Right atrium auricular region (tissue), 2 donors: ENCODE measurements at places on chromosomes 6 and 20. TPM values are rescaled to one million over a fixed set of nuclear protein-coding genes. Genes with fewer than 3 reads are reported as not detected.
A peak's percentile ranks its signal among the peaks of the same experiment; 100 is the strongest.

ANKRD60 gene
- total RNA-seq: not detected

TRIM38 gene
- total RNA-seq: 2.5 TPM

RRAGD gene
- total RNA-seq: 98.0 TPM

KIFC1 gene
- total RNA-seq: 1.6 TPM

SNTA1 gene
- total RNA-seq: 295 TPM

CFAP61 gene
- total RNA-seq: 1.9 TPM

PNRC1 gene
- total RNA-seq: 180 TPM

DNA sequence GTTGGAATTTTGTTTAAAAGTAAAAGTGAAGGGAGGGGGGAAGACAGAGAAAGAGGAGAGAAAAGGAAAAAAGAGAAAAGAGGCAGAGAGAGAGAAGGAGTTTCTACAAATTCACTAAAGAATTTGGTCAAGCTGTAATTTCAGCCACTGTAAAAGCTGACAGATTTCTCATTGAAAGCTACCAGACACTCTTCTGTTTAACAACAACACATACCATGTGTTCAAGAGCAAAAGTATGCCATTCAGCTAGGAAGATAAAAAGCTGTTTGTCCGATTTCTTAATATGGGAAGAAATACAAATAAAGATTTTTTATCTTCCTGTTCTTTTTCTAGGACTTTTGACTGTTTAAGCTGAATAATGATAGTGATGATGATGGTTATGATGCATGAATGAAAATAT is 204.8 kb upstream of the RSPO3 start:
- no peak overlapping the region for H3K4me3 ChIP-seq
- DNase-seq: no peak
- H3K4me1 ChIP-seq: no peaks in the 10 kb centered on the region
- H3K36me3 ChIP-seq: no peaks in the 10 kb centered on the region

GRCh38 chr20:48236000-48236970 is 451.0 kb upstream of the SULF2 start:
- no peaks in the 10 kb centered on the region for H3K27me3 ChIP-seq
- no peaks in the 10 kb centered on the region for H3K4me1 ChIP-seq
- no peak for DNase-seq
- H3K36me3 ChIP-seq: no peaks in the 10 kb centered on the region
- no peak overlapping the region for H3K27ac ChIP-seq

GRCh38 chr6:42012501-42013133 is 37.7 kb upstream of the TAF8 start:
- no peaks in the 10 kb centered on the region for H3K4me1 ChIP-seq
- H3K27me3 ChIP-seq: no peaks in the 10 kb centered on the region
- no peak overlapping the region for H3K27ac ChIP-seq
- DNase-seq: no peak
- no peaks in the 10 kb centered on the region for H3K36me3 ChIP-seq

- no peak overlapping the region for H3K27ac ChIP-seq
- no peaks in the 10 kb centered on the region for H3K27me3 ChIP-seq
- no peak overlapping the region for H3K4me3 ChIP-seq
- no peaks in the 10 kb centered on the region for H3K4me1 ChIP-seq
- DNase-seq: no peak
Observed at GRCh38 chr6:149859368-149859767, 4.8 kb downstream of the LRP11 start.

- no peaks in the 10 kb centered on the region for H3K4me1 ChIP-seq
- DNase-seq: no peak
- no peak overlapping the region for H3K4me3 ChIP-seq
- H3K27ac ChIP-seq: no peak overlapping the region
- no peaks in the 10 kb centered on the region for H3K27me3 ChIP-seq
Observed at GRCh38 chr6:170376386-170377043, 70.0 kb downstream of the FAM120B start.

DNA sequence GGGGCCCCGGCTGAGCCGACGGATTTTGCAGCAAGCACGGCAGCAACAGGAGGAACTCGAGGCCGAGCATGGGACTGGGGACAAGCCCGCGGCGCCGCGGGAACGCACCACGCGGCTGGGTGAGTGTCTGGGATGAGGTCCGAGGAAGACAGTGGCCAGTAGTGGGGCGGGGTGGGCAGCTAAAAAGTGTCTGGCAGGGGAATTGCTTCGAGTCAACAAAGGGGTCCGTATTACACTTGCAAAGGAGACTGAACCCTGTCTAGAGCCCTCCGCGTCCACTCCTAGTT is 356 bp downstream of the BYSL start:
- DNase-seq: no peak
- H3K27ac ChIP-seq: peak overlapping the region; percentile 98
- H3K4me1 ChIP-seq: peaks cover 42% of the 10 kb centered on the region
- H3K27me3 ChIP-seq: no peaks in the 10 kb centered on the region

DNA sequence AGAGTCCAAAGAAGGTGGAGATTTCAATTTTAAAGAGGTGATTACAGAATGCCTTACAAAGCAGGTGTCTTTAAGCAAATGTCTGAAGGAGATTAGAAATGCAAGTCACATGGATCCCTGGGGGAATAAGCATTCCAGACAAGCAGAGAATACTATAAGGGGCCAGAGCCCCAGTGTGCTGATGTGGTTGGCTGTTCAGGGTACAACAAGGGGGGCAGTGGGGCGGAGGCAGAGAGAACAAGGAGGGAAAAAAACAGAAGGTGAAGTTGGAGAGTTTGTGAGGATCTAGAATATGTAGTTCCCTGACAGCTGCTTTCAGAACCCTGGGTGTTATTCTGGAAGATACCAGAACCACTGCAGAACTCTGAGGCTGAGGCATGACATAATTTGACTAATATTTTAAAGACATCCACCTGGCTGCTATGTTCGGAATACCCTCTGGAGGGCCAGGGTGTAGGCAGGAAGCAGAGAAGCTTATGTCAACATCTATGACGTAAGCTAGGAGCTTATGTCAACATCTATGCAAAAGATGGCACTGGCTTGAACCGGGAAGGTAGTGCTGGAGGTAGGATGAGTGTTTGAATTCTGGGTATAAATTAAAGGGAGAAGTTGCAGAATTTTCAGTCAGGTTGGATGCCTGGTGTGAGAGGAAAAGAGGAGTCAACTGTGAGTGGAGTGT is 276.3 kb upstream of the AGPAT4 start:
- no peaks in the 10 kb centered on the region for H3K4me1 ChIP-seq
- H3K36me3 ChIP-seq: no peaks in the 10 kb centered on the region
- no peak for DNase-seq
- H3K4me3 ChIP-seq: no peak overlapping the region
- no peaks in the 10 kb centered on the region for H3K27me3 ChIP-seq

GRCh38 chr6:89209457-89209856 is 7.7 kb downstream of the GABRR1 start:
- no peak overlapping the region for H3K4me3 ChIP-seq

DNA sequence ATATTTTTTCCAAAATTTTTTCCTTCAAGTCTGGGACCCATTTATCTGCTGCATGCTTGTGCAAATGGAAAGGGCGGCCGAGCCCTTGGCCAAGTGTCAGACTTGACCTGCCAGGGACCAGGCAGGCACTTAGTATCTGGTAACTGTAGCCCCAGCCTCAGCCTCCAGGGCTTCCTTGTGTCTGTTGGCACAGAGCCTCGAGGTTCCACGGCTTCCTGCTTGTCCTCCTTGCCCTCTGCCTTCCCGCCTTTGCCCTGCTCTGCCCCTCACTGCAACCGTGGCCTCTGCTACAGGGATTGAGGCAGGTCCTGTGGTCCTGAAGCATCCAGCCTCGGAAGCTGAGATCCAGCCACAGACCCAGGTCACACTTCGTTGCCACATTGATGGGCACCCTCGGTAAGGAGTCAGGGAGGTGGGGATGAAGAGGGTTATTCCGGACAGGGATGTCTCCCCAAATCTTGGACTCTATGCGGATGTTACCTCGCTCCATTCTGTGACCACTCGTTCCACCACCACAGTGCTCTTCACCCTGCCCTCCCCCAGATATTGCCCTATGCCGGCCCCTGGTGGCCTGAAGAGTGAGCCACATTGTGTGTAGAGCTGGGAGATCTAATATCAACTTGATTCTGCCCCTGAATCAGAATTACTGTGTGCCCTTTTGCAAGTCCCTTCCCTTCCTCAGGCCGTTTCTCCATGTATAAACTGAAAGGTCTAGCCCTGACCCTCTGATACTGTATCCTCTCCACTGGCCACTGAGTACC is 41.5 kb upstream of the SRF start:
- no peak overlapping the region for H3K4me3 ChIP-seq
- H3K4me1 ChIP-seq: no peaks in the 10 kb centered on the region
- no peaks in the 10 kb centered on the region for H3K36me3 ChIP-seq
- no peaks in the 10 kb centered on the region for H3K27me3 ChIP-seq

DNA sequence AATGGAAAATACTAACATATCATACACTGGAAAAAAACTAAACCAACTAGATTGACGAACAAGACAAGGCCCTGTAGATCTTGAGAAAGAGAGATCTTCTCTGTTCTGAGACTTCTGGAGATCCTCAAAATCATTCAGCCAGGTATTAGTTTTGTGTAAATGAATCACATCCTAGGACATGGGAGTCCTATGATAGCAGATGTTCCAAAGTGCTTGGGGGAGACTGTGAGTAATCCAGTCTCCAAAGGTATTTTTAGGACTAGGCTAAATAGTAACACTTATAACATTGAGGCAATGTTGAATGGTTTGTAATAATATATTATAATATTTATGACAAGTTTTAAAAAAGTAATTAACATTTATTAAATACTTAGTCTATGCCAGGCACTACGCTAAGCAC is 275.0 kb downstream of the BTBD9 start:
- no peak overlapping the region for H3K27ac ChIP-seq
- H3K4me3 ChIP-seq: no peak overlapping the region
- no peaks in the 10 kb centered on the region for H3K27me3 ChIP-seq
- H3K36me3 ChIP-seq: no peaks in the 10 kb centered on the region

DNA sequence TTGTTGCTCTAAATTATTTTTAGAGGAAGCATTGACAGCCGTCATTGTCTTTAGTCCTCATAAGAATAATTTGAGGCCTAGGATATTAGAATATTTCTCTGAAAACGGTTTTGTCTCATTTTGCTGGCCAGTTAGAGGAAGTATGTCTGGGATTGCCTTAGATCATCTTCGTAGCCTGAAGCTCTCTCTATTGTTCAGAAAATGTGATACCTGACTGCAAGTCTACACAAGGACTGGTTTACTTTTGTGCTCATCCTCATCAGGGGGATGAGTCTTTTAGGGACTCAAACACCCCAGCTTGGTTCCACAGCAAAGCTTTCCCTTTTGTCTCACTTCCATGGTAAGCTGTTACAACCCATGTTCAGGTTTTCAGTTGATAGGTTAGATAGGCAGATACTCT is 141.8 kb downstream of the FARS2 start:
- no peaks in the 10 kb centered on the region for H3K4me1 ChIP-seq
- DNase-seq: no peak
- H3K27me3 ChIP-seq: no peaks in the 10 kb centered on the region
- no peak overlapping the region for H3K4me3 ChIP-seq
- no peaks in the 10 kb centered on the region for H3K36me3 ChIP-seq
- no peak overlapping the region for H3K27ac ChIP-seq

- no peaks in the 10 kb centered on the region for H3K27me3 ChIP-seq
- no peaks in the 10 kb centered on the region for H3K4me1 ChIP-seq
- H3K27ac ChIP-seq: no peak overlapping the region
- no peaks in the 10 kb centered on the region for H3K36me3 ChIP-seq
- H3K4me3 ChIP-seq: no peak overlapping the region
Observed at GRCh38 chr6:75386050-75386770, 101.6 kb upstream of the TMEM30A start.

DNA sequence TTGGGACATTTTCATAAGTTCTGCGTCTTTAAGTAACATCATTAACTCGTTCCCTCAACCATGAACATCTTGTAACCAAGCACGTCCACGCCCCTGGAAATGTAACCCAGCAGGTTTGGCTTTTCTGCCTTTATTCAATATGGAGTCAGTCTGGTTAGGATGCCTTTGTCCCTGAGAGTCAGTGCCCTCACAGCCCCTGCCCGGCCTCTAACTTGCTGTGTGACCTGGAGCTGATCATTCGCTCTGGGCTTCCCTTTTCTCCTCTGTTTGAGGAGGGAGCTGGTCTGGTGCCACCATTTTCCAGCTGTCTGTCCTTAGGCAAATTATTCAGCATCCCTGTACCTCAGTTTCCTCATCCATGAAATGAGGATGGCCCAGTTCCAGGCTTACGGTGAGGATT is 26.5 kb upstream of the ANGPT4 start:
- no peak overlapping the region for H3K4me3 ChIP-seq
- no peak for DNase-seq
- H3K4me1 ChIP-seq: no peaks in the 10 kb centered on the region
- H3K27me3 ChIP-seq: no peaks in the 10 kb centered on the region

- no peak overlapping the region for H3K27ac ChIP-seq
- H3K36me3 ChIP-seq: no peaks in the 10 kb centered on the region
- no peaks in the 10 kb centered on the region for H3K27me3 ChIP-seq
- H3K4me1 ChIP-seq: no peaks in the 10 kb centered on the region
Observed at GRCh38 chr20:10487142-10488136, 52.3 kb downstream of the SLX4IP start.

- H3K27me3 ChIP-seq: no peaks in the 10 kb centered on the region
- H3K27ac ChIP-seq: no peak overlapping the region
- no peak overlapping the region for H3K4me3 ChIP-seq
- H3K4me1 ChIP-seq: no peaks in the 10 kb centered on the region
- no peaks in the 10 kb centered on the region for H3K36me3 ChIP-seq
Observed at GRCh38 chr6:21355638-21356037, 237.9 kb upstream of the SOX4 start.

- H3K36me3 ChIP-seq: no peaks in the 10 kb centered on the region
- H3K4me3 ChIP-seq: no peak overlapping the region
- H3K27ac ChIP-seq: no peak overlapping the region
Observed at GRCh38 chr6:40346246-40346645, 240.9 kb downstream of the LRFN2 start.

DNA sequence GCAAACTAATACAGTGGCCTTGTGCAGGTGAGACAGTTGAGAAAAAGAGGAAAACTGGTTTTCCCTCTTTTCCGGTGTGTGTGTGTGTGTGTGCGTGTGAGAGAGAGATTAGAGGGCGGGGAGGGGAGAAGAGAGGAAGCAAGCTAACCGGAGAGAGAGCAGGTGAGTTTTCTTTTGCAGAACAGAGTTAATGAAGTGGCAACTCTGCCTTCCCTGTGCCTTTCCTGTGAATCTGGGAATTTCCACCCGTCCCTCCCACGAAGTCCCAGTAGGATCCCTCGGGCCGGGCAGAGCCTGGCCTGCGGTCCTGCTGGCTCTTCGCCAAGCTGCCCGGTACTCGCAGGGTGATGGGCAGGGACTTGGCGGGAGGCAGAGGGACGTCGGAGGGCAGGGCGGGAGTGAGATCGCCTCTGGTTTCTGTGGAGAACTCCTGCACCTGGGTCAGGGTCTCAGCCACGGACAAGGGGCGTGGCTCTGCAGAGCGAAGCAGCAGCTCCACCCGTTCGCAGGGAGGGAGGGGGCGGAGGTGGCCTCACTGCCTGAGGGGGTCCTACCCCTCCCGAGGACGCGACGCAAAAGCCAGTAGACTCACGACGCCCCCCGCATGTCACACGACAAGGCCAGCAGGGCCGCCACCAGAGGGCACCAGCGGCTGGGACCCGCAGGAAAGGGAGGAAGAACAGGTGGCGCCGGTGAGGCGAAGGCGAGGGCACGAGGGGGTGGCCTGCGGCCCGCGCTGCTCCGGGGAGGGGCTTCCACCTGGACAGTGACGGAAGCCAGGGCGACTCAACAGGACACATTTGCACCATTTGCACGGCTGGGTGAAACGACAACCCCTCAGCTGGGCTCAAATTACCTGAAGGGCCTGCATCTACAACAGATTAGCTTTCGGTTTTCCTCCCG is 51.2 kb upstream of the RNF182 start:
- no peaks in the 10 kb centered on the region for H3K4me1 ChIP-seq
- H3K27me3 ChIP-seq: no peaks in the 10 kb centered on the region
- H3K27ac ChIP-seq: no peak overlapping the region
- peak overlapping the region; percentile 52 for H3K4me3 ChIP-seq

- no peaks in the 10 kb centered on the region for H3K4me1 ChIP-seq
- no peak overlapping the region for H3K4me3 ChIP-seq
- no peaks in the 10 kb centered on the region for H3K27me3 ChIP-seq
- H3K36me3 ChIP-seq: no peaks in the 10 kb centered on the region
- no peak overlapping the region for H3K27ac ChIP-seq
Observed at GRCh38 chr6:14149053-14149738, 31.6 kb downstream of the CD83 start.
